Lower lobe of right lung (tissue), 2 donors: ENCODE measurements at places on chromosomes 1 and 21.

- no peak for DNase-seq
Measured at GRCh38 chr1:200642481-200642880, 21.9 kb upstream of the KIF14 start.

DNA sequence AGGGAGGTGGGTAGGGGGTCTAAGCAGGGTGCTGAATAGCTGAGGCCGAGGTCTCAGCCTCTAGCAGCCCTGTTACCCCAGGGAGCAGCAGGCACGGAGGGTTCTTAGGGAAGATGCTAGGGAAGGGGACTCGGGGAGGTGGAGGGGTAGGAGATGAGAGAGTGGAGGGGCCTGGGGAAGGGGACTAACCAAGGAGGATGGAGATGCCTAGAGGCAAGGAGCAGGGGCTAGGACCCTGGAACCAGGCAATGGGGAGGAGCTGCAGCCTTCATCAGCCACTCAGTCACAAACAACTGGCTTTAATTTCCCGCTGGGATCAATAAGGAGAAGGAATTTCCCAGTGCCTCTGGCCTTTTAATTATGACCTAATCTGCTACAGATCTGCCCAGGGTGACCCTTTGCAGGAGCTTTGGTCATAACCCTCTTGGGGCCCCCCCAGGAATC lies 2.9 kb upstream of the CRABP2 start:
- DNase-seq = no peak

- no peak for DNase-seq
Measured at GRCh38 chr1:93602101-93602500, 79.5 kb downstream of the BCAR3 start.

- DNase-seq = no peak
Measured at GRCh38 chr1:42430286-42431135, 25.3 kb downstream of the ZMYND12 start.

- DNase-seq = no peak
Measured at GRCh38 chr1:234768171-234768568, 158.2 kb upstream of the IRF2BP2 start.

DNA sequence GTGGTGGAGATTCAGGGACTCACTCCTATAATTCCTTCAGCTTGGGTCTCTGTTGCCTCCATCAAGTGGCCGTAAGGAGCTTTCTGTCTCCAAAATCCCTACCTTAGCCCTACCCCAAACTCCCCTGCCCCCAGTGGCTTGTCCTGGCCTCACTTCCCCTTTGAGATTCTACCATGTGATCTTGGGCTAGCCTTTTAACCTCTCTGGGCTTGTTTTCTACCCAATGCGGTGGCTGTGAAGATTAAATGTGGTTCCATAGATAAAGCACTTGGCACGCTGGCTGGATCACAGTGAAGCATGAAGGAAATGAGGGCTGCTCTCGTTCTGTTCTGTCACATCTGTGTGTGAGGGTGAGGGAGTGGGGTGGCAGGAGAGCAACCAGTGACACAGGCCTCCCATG lies 43.6 kb downstream of the FAAH start:
- DNase-seq = no peak

DNA sequence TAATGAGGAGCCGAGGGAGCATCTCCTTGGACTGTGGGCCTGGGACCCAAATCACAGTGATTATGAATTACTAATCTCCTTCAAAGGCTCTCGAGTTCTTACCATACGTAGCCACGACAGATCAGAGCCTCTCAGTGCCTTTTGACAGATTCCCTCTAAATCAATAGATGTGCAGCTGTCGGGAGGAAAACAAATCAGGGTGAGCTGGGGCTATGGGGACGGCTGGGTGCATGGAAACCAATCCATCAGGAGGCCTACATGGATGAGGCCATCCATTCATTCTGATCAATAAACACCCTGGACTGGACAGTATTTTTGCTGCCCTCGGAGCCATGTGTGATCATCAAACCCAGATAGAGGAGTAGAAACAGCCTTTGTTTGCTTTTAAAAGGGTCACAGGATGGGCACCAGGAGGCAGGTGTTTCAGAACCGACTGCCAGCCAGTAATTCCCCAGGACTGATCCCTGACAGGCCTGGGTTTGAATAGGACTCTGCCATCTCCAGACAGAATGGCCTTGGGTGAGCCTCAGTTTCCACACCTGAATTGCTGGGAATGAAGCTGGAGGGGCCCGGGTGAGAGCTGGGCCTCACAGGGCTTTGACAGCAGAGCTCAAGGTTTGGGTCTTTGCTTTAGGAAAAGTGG lies 532.8 kb downstream of the MATN1 start:
- no peak for DNase-seq

DNA sequence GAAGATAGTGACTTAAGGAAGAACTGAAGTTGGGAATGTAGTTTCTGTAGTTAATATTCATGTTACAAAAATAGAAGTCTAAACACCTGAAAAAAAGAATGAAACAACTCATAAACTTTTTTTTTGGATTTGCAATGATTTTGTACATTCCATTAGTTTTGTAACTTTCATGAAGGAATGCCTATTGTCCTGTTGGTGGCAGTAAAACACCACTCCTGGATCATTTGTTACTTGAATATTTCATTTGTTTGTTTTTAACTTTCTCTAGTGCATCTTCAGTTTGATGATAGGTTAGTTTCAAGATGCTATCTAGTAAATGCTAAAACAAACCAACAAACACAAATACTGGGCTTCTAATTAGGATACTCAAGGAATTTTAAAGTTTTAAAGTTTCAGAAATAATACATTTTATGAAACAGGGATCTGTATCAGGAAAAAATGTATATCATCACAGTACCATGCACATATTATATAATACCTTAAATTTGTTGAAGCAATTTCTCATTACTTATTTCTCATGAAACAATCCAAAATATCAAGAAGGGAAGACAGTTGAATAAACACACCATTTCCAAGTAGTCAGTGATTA lies 229.7 kb upstream of the CACYBP start:
- DNase-seq = no peak

DNA sequence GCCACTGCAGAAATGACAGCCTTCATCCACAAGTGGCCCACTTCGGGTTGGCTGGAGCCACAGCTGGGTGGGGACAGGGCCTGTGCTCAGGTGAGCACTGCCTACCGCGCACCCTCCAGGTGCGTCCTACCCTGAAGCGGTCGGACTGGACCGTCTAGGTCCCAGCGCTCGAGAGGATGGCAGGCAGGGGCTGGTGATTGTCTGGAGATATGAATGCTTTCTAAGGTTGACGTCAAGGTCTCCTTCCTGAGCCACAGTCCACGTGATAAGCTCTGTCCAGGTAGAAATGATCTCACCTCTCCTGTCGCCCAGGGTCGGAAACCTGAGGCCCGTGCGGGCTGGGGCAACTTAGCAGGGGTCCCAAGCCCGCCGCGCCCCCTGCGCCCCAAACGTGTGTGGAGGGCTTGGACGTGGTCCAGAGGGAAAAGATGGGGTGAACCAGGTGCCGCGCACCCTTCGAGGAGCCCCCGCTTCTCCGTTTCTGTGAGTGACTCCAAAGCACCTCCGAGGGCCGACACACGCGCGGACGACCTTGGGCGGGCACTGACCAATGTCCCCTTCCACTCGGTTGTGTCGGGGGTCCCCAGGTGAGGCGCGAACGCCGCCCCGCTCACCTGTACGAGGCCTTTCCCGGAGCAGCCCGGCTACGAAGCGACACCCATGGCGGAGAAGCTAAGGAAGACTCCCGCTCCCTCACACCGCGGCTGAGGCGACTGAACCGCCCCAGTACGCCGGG lies 853 bp upstream of the DOP1B start:
- DNase-seq = peak; percentile 86

DNA sequence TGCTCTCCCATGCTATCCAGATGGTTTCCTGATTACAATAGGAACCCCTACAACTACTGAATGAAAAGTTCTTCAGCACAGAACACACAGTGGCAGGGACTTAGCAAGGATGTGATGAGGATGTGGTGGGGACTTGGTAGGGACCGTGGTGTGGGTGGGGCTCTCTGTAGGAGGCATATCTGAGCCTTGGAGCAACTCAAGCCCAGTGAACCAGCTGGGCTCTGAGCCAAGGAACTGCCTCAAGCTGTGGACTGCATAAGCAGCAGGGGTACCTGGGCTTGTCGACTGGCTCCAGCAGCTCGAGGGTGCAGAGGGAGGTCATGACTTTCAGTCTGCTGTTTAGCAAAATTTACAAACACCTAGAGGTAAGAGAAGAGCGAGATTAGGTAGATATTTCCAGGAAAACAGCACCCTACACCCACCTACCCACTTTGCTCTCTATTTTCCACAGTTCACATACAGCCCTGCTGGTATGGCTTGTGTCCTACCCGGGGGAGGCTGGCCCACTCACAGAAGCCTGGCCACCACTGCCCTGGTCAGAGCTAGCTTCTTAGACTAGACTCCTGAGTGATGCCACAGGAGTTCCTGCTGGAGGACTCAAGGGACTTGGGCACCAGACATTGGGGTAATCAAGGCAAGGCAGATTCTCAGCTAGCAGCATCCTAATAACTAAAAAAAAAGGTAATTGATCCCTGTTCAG lies 86.8 kb upstream of the GCLM start:
- no peak for DNase-seq

DNA sequence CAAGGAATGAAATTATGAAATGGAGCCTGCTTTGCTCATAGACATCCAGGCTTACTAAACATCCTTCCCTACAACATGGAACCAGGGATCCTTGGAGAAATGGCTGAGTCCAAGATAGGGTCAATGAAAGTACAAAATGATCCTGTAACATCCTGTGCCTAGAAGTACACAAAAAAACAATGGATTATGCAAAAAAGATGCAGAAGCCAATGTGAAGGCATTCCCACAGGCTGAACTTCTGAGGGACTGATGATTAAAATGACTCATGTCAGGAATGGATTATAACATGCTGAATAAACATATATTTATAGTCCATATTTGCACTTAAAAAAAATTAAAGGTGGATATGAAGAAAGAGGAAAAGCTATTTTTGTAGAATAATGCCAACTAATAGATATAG lies 10.4 kb upstream of the HOOK1 start:
- no peak for DNase-seq

DNA sequence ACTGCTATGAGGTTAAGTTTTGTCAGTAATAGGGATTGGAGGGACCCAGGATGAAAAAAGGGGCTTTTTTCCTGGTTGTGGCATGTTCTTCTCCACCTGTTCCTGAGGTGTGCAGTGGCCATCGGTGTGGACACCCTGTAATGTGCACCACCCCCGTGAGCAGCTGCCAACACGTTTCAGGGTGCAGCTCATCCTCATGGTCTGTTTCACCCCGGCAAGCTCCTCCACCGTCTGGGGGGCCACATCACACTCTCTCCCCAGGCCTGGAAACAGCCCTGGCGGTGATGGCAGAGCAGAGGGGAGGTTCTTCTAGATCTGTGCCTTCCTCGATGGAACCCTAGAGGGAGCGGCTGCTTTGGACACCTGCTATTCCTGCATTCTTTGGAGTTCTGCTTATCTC lies 435.4 kb downstream of the MATN1 start:
- DNase-seq = no peak

- no peak for DNase-seq
Measured at GRCh38 chr1:43351421-43352350, 7.1 kb upstream of the CDC20 start.

GRCh38 chr1:25971066-25971810 lies 26.6 kb downstream of the PAFAH2 start:
- DNase-seq = no peak

DNA sequence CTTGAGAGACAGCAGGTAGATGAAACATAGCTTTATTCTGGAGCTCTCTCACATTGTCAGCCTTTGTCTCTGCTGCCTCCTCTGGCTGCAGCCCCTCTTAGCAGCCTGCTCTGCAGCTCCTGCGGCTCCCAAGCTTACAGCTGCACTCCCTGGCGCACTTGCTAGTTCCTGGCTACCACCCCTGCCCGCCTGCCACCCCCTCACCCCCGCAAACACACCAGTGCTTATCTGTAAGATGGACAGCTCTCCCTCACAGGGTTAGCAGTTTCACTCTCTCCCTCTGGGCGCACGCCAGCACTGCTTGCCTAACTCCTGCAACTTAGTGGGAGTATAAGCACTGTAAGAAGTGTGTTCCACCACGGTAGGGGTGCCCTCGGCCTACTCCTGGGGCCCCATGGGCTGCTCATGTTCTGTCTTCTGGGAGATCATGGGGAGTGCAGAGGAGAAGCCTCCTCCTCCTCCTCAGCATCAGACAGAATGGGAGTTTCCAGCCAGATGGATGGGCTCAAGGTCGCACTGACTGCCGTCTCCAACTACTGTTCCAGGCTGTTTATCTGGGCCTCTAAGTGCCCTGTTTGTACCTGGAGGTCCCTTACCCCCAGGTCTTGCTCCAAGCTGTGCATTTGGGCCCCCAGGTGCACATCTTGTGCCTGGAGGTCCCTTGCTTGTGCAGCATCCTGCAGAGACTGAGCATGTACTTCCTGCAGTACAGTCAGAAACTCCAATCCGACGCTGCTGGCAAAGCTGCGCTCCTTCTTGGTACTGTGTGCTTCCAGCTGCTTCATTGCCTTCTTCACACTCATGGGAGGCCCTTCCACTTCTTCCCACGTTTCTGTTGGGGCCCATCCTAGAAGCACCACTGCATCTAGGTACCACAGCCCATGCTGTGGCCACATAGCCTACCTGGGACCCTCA lies 1388.1 kb downstream of the AMY1C start:
- DNase-seq = no peak

DNA sequence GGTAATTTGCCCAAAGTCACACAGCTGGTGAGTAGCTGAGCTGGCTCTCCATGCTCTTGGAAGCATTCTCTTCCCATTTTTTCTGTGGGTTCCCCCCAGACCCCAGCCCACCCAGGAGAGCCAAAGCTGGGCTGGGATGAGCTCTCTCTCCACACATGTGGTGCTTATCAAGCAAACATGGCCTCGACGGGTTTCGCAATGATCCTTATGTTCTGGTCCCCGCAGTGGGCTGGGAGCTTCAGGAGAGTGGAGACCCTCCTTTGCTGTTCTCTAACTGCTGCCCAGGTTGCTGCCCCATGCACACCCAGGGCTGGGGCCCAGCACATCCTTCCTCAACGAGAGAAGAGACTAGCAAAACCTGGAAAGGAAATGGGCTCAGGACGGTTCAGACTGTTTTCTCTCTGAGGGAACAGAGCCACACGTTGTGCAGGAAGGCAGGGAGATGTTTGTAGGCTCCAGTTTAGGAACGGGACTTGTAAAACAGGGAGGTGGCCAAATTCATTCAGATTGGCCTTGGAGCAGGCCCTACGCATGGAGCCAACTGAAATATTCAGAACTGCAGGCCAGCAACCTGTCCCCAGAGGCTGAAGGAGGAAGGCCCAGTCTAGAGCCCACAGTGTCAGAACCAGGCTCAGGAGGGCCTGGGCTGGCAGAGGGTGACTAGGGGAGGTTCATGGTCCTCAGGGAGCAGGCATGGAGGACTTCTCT lies 27.2 kb upstream of the CSF1 start:
- no peak for DNase-seq

- DNase-seq = no peak
Measured at GRCh38 chr1:234989019-234989418, 139.6 kb downstream of the TOMM20 start.

GRCh38 chr1:232292818-232293217 lies 337.1 kb downstream of the SIPA1L2 start:
- DNase-seq = no peak

DNA sequence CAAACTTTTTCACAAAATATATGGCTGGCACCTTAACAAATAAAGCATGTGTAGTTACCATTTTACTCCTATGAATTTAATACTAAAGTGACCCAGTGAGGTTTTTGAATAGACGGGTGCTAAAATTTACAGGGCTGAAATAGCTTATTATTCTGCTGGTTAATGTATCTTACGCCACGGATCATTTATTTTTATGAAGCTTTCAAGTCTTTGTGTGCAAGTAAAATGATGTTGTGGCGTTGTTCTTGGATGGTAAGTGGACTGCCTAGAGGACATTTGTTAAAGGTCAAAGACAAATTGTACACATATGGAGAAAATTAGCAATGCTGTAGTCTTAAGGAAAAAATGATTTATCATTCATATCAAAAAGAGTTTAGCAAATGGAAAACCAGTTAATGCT lies 22.8 kb downstream of the INSL5 start:
- no peak for DNase-seq

GRCh38 chr1:9294405-9294773 lies 1.7 kb downstream of the SPSB1 start:
- DNase-seq = no peak
